ENCODE measurements at places on chromosomes 3 and 15.

DNA sequence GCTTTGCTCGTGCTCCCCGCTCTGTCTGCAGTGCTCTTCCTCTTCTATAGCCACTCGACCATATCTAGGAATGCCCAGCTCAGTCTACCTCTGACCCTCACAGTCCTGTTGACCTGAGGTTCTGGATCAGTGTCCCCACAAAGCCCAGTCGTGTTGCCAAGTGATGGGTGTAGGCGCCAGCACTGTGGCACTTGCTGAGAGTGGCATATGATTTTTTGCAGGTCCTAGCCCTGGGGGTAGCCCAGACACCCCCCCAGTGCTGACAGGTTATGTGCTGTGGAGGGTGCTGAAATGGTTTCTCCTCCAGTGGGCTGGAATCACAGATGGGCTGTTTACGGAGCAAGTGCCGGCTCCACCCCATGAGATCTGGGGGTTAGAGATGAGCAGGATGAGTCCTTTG is 32.5 kb downstream of the ACAD9 start:
- DNase-seq = no peak

- no peak for DNase-seq
Observed at GRCh38 chr3:94076055-94076454, 13.2 kb downstream of the NSUN3 start.

- DNase-seq = no peak
Observed at GRCh38 chr3:143472731-143473523, 353.4 kb downstream of the CHST2 start.

- no peak for DNase-seq
Observed at GRCh38 chr3:117722856-117723255, 1013.3 kb downstream of the TUSC7 start.

GRCh38 chr15:33026614-33027013 is 167.9 kb downstream of the FMN1 start:
- DNase-seq = no peak
